Stimulated activated CD8-positive, alpha-beta memory T cell treated with anti-CD3 and anti-CD28 coated beads, Interleukin-7, amount 100 ng/mL, for 1 hour (primary cell): ENCODE measurements at places on chromosomes 5 and 9.

DNA sequence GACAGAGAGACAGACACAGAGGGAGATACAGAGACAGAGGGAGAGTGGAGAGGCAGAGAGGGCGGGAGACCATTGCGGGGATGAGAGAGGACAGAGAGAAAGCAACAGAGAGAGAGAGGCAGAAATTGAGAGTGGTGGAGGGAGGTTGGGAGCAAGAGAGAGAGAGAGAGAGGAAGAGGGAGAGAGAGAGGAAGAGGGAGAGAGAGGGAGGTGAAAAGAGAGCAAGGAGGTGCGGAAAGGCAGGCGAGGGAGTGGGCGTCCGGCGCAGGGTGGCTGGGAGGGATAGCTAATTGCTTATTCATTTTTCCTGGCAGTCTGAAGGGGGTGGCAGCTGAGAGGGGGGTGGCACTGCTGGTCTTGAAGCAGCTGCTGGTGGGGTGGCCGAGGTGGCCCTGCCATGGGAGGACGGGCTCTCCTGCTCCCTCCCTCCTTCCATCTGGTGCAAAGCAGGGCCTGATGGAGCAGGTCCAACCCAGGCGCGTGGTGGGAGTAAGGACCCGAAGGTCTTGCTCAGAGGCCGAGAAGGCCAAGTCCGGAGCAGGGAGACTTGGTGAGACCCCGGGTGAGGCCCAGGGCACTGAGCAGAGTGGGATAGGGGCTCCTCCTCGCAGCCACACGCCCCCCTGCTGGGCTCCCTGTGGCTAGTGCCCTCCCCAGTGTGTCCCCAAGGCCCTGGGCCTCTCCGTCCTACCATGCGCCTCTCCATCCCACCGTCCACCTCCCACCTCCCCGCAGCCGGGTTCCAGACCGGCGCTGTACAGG is 25.3 kb upstream of the RNU6ATAC start:
- DNase-seq, result no peak

GRCh38 chr5:143636931-143637528 is 174.9 kb upstream of the HMHB1 start:
- no peak for DNase-seq

- no peak for DNase-seq
Observed at GRCh38 chr9:19479874-19480273, 71.1 kb downstream of the ACER2 start.

DNA sequence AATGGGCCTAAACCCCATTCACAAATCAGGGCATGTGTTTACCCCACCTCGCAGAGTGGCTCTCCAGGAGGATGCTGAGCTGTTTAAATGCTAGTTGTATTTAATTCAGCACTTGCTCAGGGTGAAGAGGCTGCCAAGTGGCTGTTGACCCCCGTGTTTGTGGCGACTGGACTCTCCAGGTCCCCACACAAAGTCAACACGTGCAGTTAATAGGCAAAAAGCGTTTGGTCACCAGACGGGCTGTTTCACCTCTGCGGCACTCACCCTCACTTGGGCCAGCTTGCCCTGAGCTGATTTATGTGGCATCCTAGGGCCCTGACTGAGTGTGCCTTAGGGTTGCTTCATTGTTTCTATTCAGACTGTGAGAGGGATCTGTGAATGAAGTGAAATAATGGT is 152.3 kb downstream of the GAS1 start:
- DNase-seq, result no peak

- no peak for DNase-seq
Observed at GRCh38 chr9:113381909-113382411, 5.2 kb upstream of the HDHD3 start.

DNA sequence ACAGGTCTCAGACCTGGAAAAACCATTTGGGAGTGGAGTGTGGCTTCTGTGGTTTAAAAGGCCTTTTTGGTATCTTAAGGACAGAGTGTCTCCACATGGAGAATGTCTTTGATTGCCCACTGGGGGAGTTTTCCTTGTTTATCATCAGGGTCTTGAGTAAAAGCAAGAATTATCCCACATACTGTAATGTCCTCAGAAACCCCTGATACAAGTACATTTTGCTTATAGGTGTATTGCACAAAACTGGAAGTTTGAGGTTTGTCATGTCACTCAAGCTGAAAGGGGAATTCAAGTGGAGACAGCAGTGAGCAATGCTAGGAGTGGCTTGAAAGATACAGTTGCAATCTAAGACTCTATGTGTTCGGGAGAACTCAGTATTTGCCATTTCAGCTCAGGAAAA is 62.7 kb upstream of the GRAMD2B start:
- no peak for DNase-seq

DNA sequence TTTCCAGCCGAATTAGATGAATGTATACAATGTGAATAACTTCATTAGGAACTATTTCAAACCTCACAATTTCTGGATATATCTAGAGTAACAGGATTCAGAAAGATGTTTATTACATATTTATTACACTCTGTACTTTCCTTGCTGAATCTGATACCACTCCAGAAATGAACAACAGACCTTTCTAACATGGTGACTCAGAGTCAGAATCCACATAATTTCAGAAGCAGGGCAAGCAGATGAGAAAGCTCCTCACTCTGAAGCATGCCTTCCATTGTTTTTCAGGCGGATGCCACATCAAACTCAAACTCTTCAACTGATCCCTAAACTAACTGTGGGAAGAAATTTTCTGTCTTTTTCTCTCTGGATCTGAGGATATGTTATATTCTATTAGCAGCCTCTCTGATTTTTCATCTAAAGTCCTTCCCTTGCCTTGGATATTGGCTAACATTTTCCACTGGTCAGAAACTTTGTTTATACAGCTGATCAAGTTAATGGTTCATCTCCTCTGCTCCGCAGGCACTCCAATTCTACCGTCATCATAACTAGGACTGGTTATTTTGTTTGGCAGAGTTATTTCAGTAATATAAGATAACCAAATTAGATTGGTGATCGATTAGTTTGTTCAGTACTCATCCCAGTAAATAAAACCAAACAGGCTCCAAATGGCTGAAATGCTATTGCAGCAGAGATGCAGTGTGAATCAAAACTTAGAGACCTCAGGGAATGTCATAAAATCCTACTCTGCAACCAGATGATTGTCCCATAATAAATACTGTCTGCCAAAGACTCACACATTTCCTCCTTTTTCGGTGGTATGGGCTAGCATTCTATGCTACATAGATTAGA is 556.0 kb downstream of the EBF1 start:
- DNase-seq, result no peak

- DNase-seq, result no peak
Observed at GRCh38 chr5:14547666-14548065, 33.9 kb upstream of the OTULINL start.

- DNase-seq, result no peak
Observed at GRCh38 chr5:96973532-96974401, 37.9 kb downstream of the LNPEP start.

DNA sequence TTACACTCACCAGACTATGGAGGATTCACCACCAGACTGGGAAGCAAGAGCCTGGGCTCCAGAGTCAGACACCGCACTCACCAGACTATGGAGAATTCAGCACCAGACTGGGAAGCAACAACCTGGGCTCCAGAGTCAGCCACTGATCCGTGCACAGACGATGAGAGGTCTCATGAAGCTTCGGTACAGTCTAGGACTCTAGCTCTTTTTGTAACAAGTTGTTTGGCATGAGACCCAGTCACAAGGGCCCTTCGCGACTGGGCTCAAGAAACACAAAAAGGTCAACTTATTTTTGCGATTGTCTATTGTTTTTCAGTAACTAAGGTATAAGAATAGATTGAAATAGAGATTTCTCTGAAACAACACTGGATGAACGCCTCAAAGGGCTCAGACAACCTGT is 192.7 kb upstream of the ADAMTSL1 start:
- DNase-seq, result no peak

DNA sequence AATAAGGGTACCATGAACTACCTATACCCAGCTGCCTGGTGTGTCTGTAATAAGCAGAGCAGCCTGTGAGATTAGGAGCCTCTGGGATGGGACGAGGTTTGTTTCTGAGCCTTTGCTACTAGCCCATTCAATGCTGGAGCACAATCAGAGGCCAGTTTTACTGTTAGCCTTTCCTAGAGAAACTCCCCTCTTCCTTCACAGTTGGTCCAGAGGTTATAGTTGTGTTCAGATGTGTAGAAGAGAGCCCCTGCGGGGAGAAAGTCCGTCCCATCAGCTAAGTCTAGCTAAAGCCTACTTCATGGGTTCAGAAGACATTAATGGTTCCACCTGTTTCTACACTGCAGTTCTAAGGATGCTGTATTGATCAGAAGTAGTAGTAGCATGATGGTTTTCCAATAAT is 16.8 kb downstream of the NUP214 start:
- DNase-seq, result no peak

GRCh38 chr5:132825834-132826391 is 4.5 kb downstream of the SHROOM1 start:
- no peak for DNase-seq

- no peak for DNase-seq
Observed at GRCh38 chr5:178203670-178204181, 607 bp upstream of the HNRNPAB start.

DNA sequence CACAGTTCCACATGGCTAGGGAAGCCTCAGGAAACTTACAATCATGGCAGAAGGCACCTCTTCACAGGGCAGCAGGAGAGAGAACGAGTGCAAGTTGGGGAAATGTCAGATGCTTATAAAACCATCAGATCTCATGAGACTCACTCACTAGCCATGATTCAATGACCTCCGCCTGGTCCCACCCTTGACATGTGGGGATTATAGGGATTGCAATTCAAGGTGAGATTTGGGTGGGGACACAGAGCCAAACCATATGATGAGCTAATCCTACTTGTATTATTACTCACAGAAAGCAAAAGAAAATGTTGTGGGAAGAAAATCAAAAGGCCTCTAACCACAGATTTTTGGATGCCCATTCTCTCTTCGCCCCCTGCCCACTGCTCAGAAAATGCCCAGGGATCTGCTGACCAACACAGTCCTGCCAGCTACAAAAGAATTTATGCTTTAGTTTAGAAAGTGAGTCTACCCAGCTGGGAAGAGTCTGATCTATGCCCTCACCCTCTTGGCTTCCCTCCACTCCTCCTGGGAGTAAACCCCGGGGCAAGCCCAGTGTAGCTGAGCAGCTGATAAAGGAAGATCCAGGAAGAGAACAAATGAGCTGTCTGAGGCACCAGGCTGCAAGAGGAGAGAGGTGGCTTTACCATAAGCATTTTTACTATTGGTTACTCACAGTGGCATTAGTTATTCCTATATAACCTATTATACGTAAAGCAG is 53.1 kb downstream of the RNF130 start:
- no peak for DNase-seq

GRCh38 chr9:121628401-121628800 is 23.0 kb upstream of the DAB2IP start:
- no peak for DNase-seq

GRCh38 chr9:114119242-114120191 is 20.4 kb upstream of the KIF12 start:
- no peak for DNase-seq

DNA sequence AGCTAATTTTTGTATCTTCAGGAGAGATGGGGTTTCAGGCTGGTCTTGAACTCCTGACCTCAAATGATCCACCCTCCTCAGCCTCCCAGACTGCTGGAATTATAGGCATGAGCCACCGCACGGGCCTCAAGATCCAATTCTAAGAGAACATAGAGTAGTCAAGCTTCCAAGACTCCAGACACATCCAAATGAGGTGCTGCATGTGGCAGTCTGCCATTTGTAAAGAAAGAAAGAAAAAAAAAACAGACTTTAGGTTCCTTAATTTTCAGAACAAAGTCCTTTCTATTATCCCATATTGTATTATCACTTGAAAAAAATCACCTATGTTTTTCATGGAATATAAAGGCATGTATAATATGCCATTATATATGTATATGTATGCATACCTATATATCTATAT is 2104.5 kb downstream of the MAT2B start:
- no peak for DNase-seq

GRCh38 chr9:121819428-121820231 is 168.2 kb downstream of the DAB2IP start:
- no peak for DNase-seq

- DNase-seq, result no peak
Observed at GRCh38 chr5:140162275-140162674, 12.7 kb upstream of the CYSTM1 start.

DNA sequence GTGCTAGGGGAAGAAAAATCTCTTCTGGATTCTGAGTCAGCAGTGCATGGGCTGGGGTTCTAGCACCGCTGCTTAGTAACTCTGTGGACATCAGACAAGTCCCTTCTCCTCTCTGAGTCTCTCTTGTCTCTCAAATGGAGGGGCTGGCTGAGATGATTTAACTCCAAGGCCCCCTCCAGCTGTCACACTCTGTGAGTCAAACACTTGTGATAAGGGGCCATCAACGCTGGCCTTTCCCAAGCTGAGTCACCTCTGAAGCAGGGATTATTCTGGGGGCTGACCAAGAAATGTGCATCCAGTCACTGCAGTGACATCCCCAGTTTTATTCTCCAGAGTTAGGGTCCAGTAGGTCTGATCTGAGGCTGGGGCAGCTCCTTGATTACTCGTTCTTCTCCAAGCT is 110.4 kb upstream of the ZNF462 start:
- no peak for DNase-seq

- no peak for DNase-seq
Observed at GRCh38 chr9:128072144-128073021, 4.4 kb downstream of the SLC25A25 start.

DNA sequence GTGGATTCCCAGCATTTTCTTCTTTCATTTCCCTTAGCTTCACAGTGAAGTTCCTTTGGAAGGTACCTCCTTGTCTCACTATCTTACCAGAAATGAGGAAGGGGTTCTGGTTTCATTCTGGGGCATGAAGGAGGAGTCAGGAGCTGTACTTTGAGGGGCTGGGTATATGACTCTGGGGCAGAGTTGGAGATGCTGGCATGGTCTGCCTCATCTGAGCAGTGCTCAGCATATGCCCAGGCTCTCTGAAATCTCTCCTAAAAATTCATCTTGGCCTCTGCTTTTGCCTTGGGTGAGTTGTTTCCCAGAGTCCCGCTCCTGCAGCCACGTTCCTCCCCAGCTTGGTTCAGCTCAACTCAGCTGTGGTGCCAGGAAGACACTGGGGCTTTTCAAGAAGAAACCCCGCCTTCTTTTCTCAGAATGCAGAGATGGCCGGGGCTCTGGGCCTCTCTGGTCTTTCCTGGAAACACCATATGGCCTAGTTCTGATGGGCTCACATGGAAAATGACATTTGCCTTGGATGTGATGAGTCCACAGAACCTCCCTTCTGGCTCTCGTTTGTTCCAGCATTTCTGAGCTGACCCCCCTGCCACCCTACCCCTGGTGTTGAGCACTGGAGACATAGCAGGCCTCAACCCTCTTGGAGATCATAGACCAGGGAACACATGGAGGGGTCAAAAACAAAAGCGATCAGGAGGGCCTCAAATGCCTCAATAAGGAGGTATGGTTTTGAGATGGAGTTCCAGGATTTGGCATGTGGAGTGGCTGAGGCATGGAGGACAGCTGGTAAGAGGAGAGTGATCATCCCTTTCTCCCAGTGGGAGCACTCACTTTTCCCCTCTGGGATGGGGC is 12.0 kb upstream of the TGFBR1 start:
- DNase-seq, result no peak

- DNase-seq, result no peak
Observed at GRCh38 chr5:137312011-137312410, 187.1 kb downstream of the SPOCK1 start.

- DNase-seq, result no peak
Observed at GRCh38 chr5:1538741-1539392, 15.1 kb upstream of the LPCAT1 start.
